ENCODE measurements at places on chromosomes 3 and 15. TPM values are rescaled to one million over a fixed set of nuclear protein-coding genes. Genes with fewer than 3 reads are reported as not detected.

IRAK2 gene
- 3.8 TPM for total RNA-seq

GP5 gene
- 0.25 TPM for total RNA-seq

MKRN2 gene
- 22.4 TPM for total RNA-seq

TUSC2 gene
- total RNA-seq: 34.9 TPM

PRSS50 gene
- not detected for total RNA-seq

MAN2C1 gene
- total RNA-seq: 140 TPM

PPM1L gene
- total RNA-seq: 2.0 TPM

CHRM5 gene
- not detected for total RNA-seq

SLC9C1 gene
- total RNA-seq: 0.23 TPM

C3orf85 gene
- total RNA-seq: 0.81 TPM

FRMD5 gene
- total RNA-seq: 17.4 TPM

SCN11A gene
- total RNA-seq: not detected

GOLGA6A gene
- total RNA-seq: not detected

SFMBT1 gene
- 47.4 TPM for total RNA-seq

DNA sequence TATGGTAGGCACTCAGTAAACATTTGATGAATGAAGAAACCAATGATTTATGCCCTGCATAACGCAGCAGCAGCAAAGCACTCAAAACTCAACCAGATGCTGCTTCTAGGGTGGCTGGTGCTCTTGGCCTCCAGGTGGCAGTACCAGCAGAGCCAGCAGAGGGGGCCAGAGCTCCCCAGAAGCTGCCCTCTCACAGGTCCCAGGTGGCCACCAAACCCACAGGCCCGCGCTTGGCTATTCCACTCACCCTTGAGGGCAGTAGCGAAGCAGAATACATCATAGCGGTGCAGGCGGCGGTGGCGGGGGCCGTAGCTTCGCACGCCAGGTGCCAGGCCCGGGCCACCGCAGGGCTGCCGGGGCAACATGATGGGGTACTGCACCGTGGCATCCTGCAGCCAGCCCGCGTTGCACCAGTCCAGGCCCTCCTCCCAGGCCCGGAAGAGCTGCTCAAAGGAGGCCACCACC is 16.6 kb downstream of the HAPLN3 start:
- peak; percentile 62 for DNase-seq

DNA sequence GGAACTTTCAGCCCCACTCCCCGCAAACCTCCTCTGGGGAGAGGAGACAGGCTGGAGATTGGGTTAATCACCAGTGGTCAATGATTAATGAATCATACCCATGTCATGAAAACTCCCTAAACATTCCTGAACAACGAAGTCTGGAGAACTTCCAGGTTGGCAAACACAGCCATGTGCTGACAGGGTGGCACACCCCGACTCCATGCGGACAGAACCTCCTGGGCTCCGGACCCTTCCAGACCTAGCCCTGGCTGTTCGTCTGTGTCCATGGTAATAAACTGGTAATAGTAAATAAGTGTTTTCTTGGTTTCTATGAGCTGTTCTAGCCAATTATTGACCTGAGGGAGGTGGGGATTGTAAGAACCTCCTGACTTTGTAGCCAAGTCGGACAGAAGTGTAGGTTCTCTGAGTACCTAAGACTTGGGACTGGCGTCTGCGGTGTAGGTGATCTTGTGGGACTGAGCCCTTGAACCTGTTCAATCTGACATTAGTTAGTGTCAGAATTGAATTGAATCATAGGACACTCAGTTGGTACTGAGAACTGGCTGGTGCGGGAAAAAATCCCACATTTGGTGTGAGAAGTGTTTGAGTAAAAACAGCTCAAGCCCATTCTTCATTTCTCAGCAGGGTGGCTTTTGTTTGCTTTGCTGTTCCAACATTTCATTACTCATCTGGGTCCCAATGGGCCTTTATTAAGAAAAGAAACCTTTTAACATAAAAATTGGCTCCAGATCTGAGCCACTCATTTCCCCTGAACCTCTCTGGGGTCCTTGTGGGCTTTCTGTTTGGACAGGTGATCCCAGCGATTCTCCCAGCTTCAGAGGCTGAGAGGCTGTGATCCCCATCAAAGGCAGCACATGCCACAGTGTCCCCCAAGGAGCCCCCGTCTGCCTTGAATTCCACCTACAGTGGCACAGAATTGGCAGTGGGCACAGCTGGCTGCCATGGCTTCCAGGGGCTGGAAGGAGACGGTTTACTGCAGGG is 151.0 kb downstream of the TJP1 start:
- no peak for DNase-seq

GRCh38 chr15:31324806-31325594 is 1.6 kb upstream of the KLF13 start:
- DNase-seq: no peak

GRCh38 chr3:27556887-27557286 is 72.7 kb upstream of the SLC4A7 start:
- DNase-seq: no peak

- no peak for DNase-seq
Observed at GRCh38 chr3:170162052-170162451, 19.5 kb downstream of the PHC3 start.

GRCh38 chr3:150771600-150771999 is 8.6 kb upstream of the SIAH2 start:
- no peak for DNase-seq

DNA sequence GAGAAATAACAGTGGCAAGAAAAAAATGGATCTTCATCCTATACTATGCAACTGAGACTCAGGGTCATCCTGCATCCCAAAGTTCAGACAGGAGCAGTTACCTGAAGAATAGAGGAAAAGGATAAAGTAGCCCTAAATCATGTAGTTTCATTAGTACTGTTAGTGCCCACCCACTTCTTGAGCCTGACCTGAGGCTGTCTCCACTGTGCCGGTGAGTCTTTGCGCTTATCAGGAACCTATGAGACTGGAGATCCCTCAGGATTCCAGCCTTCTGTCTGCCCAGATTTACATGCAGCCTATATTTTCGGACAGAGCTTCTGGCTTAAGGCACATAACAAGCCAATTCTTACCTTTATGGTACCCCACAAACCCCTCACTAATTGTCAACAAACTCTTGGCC is 791.6 kb downstream of the ROBO1 start:
- no peak for DNase-seq

DNA sequence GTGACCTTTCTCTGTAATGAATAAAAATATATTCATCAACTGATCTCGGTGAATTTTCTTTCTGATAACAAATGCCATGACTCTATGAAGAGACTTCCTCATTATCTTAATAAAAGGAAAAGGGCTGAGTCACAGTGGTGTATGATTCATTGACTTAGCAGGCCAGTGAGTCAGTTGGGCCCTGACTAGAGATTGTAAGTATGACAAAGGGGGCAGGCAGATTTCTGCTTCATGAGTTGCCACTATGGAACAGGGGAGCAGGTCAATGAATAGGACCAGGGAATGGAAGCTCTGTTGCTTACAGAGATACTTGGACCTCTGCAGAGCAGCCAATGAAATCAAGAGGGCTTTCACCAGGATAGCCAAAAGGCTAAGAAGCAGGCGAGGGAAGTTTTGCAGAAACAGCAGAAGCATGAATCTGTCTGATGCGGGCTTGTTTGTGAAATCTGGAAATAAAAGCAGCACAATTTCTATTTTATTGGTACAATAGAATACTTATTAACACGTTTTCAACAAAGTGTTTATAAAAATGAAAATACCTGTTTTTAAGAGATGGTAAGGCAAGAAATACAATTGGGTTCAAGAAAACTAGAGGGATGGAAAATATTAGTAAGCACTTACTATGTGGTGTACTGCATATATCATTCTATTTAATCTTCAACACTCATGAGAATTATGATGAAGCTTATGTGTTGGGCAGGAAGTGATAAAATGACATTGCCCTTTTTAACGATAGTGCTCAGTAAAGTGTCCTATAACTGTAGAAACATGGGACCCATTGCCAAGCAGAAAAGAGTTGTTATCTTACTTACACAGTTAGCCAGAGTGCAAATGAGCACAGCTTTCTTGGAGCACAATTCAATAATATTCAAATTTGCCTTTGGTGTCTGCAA is 169.8 kb upstream of the MYRIP start:
- no peak for DNase-seq

- DNase-seq: no peak
Observed at GRCh38 chr15:50057905-50058639, 61.0 kb downstream of the ATP8B4 start.

DNA sequence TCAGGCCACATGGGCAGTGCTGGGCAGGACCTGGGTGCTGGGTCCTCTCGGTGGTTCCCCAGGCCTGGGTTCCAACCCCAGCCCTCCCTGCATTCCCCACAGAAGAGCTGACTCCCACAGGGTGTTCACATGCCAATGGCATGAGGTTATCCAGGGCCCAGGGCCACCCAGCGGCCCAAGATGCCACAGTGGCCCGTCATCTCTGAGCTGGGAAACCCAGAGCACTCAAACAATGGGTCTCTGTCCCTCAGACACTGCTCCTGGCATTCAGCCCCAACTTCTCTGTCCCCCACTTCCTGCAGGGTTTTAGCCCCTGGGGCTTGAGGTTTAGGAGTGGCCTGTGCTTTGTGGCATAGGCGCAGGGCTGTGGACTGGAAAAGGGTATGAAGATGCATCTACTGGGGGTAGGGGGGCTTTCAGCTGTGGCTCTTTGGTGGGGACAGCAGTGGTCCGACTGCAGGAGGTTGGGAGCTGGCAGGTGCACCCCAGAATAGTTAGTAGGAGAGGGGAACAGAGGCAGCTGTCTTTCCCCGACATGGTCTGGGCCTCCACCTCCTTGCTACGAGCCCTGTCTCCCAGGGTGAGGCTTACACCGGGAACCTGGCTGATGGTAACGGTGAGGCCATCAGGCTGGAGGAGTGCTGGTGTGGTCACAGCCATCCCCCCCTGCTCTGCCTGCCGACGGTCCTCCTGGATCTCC is 1.7 kb downstream of the CCDC9B start:
- no peak for DNase-seq

DNA sequence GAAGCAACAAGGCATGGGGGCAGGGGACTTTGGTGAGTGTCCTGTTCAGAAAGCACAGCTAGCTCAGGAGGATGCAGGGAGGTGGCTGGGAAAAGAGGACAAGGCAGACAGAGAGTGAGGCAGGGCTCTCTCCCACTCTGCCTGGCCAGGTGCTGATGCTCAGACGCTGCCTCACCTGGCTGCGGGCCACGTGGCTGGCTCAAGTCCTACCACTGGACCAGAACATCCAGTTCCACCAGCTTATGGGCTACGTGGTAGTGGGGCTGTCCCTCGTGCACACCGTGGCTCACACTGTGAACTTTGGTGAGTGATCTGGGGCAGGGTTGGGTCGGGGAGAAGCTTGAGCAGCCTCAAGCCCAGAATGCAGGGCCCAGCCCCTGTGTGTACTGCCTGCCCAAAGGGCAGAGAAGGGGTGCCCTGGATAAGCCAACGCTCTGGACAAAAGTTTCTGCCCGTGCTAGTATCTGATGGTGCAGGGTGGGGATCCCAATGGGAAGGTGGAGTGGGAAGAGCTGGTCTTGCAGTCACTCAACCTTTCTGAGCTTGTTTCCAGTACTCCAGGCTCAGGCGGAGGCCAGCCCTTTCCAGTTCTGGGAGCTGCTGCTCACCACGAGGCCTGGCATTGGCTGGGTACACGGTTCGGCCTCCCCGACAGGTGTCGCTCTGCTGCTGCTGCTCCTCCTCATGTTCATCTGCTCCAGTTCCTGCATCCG is 20.9 kb downstream of the NOX5 start:
- no peak for DNase-seq

GRCh38 chr15:94700211-94700610 is 468.9 kb downstream of the MCTP2 start:
- DNase-seq: no peak

GRCh38 chr3:149274220-149274619 is 52.6 kb upstream of the CP start:
- DNase-seq: no peak

GRCh38 chr15:101453123-101454120 is 36.1 kb downstream of the PCSK6 start:
- DNase-seq: no peak

DNA sequence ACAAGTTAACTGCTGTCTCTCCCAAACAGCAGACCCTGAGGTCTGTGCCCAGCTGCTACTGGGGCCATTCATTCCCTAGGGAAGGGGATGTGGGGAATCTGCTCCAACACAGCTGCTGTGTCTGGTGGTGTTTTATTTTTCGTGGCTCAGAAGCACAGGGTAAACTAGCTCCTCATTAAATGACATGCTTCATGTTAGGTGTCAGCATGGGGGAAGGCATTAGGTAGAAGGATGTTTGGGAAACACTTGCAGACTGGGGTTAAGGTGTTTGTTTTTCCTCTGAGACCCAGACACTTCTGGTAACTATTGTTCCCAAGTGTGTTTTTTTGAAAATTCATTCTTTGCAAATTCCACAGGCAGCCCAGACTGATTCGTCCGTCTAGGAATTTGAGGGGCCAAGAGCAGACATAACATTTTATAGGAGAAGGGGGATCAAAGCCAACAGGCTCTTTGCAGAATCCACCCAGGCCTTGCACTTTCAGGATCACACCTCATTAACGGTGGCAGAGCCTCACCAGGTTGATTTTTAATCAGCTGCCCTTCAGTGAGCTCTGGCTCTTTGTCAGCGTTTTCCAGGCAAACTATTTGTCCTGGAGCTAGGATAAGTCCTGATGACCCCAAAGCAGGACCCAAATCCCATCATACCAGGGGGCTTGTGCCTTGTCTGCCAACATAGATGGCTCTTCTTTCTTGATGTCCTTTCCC is 65.4 kb upstream of the ITGA11 start:
- DNase-seq: no peak

GRCh38 chr3:195906865-195907683 is 1.3 kb downstream of the TNK2 start:
- DNase-seq: no peak

- DNase-seq: no peak
Observed at GRCh38 chr3:64021922-64022321, 1.4 kb downstream of the PSMD6 start.

GRCh38 chr3:127694467-127695215 is 21.9 kb downstream of the ABTB1 start:
- DNase-seq: no peak

- DNase-seq: no peak
Observed at GRCh38 chr15:39990706-39991105, 48.3 kb downstream of the SRP14 start.

- peak; percentile 12 for DNase-seq
Observed at GRCh38 chr15:99729920-99730319, 3.3 kb downstream of the LYSMD4 start.

DNA sequence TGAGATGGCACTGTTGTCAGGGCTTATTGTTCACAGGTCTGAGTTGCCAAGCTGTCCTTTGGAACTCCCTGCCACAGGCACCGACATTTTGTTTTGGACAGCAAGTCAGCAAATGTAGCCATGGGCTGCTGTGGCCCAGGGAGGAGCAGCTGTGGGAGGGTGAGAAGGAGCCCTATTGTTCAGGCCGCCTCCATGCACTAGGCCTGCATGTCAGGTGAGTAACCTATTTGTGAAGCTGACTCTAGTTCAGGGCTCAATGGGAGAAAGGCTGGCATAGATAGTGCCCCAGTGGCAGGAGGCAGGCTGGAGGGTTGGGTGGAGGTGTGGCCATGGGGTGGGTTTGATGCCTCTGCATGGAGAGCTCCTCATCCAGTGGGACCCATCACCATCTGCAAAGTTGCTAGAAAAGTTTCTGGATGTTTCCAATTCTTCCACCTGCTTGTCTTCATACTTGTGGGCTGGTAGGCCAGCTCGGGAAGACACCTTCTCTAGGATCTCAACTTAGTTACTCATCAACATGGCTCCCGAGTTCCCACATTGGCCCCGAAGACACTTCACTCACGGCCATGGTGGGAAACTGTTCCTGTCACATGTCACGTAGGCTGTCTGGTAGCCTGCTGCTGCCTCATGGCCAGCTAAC is 19.5 kb downstream of the AMOTL2 start:
- peak; percentile 44 for DNase-seq

GRCh38 chr3:162721736-162722135 is 1225.1 kb downstream of the OTOL1 start:
- no peak for DNase-seq

GRCh38 chr15:20642054-20642767 is 100.6 kb upstream of the GOLGA6L6 start:
- no peak for DNase-seq

- peak; percentile 13 for DNase-seq
Observed at GRCh38 chr3:32584660-32585059, 14.0 kb upstream of the DYNC1LI1 start.

All from Caco-2 (cell line).